ENCODE measurements at places on chromosomes 6 and 20. TPM values are rescaled to one million over a fixed set of nuclear protein-coding genes. Genes with fewer than 3 reads are reported as not detected.

Gene PSORS1C2
- total RNA-seq: not detected

Gene PDYN
- total RNA-seq: not detected

Gene POLR3F
- total RNA-seq: 18.5 TPM

Gene NR2E1
- total RNA-seq: 0.05 TPM

Gene BCAS1
- not detected for total RNA-seq

Gene UBE2C
- 200 TPM for total RNA-seq

Gene CTCFL
- not detected for total RNA-seq

Gene PTCHD4
- 1.8 TPM for total RNA-seq

Data from A375 (cell line).